Activated T-cell treated with anti-CD3 and anti-CD28 coated beads, Interleukin-2, amount 50 U/mL, for 48 hours (primary cell): ENCODE measurements at places on chromosomes 12 and 14.

DNA sequence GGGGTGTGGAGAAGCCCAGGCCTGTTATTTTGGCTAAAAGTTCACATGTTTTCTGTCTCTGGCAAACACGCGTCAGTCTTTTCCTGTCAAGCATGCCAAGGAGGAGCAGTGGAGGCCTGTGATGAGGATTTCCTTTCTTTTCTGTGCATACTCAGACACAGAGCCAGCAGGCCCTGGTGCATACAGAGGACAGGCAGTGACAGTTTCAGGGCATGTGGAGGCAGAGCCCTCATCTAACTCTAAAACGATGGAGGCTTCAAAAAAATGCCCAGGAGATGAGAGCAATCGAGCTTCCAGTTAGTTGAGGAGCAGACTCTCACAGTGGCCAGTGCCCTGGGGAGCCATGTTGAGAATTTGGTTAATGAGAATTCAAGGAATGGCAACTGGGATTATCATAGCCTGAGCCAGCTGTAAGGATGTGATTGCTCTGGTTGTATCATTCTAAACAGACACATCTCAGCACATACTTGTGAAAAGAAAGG is 66.5 kb downstream of the TRAFD1 start:
- no peak for DNase-seq

DNA sequence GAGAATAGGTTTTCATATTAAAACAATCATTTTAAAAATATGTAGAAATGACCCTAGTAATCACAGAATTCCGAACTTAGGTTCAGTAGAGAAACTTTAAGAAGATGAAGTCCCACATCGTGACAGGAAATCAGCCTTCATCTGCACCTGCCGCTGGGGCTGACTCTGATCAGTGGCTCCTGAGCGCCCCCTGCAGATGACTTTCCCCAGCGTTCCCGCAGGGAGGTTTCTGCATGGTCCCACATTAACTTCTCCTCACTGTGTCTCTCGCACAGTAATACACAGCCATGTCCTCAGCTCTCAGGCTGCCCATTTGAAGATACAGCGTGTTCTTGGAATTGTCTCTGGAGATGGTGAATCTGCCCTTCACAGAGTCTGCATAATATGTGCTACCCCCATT is 1131.1 kb downstream of the TMEM121 start:
- peak; percentile 75 for DNase-seq

DNA sequence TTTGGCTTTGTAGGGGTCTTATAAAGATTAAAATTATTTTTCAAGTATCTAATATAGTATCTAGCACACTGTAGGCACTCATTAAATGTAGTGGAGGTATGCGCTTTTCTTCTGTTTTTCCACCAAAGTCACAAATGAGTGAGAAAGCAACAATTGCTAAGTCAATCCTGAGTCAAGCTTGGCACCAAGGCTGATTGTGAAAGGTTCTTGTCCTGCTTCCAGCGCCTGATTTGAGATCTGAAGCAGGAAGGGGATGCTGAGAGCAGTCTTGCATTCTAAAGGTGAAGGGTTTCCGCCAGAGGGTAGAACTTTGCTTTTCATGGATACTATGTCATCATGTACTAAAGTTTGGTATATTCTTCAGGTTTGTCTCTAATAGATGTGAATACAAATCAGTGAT is 64.9 kb upstream of the DAAM1 start:
- DNase-seq: no peak

DNA sequence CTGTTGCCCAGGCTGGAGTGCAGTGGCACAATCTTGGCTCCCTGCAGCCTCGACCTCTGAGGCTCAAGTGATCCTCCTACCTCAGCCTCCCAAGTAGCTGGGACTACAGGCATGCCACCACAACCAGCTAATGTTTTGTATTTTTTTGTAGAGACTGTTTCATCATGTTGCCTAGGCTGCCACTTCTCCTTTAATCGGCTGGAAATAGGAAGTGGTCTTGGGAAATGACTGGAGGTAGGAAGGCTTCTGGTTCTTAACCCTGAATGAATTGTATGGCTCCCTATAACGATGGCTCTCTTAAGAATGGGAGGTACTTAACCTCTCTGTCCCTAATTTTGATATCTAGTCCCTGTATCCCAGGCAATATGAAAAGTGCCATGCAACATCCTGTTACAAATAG is 113.9 kb upstream of the USP15 start:
- DNase-seq: no peak

DNA sequence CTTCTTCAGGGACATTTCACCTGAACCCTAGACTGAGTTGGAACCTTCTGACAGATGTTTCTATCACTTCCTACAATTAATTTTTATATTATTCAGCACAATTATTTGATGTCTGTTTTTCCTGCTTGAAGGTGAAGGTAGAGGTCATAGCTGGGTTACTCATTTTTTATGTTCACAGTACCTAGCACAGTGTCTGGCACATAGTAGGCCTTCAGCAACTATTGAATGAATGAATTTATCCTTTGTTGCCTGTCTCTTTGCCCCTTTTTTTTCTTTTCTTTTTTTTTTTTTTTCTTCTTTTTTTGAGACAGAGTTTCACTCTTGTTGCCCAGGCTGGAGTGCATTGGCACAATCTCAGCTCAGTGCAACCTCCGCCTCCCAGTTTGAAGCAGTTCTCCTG is 29.5 kb upstream of the FAM177A1 start:
- no peak for DNase-seq

DNA sequence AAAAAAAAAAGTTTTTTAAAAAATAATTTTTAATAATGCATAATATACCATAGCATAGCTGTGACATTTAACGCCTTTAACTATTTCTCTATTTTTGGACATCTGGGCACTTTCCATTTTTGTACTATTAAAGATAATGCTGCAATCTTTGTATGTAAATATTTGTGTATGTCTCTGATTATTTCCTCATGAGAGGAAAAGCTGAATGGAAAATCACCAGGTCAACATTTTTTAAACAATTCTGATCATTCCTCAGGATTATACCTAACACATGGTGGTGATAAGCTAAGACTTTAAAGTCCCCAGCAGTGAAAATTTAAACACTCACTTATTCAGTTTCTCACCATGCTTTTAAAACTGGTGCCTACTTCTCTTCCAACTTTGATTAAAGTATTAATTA is 31.3 kb upstream of the NR1H4 start:
- DNase-seq: no peak

GRCh38 chr12:38886064-38886463 is 19.3 kb downstream of the CPNE8 start:
- DNase-seq: no peak

- no peak for DNase-seq
Measured at GRCh38 chr14:64998455-64998931, 11.8 kb downstream of the FNTB start.

DNA sequence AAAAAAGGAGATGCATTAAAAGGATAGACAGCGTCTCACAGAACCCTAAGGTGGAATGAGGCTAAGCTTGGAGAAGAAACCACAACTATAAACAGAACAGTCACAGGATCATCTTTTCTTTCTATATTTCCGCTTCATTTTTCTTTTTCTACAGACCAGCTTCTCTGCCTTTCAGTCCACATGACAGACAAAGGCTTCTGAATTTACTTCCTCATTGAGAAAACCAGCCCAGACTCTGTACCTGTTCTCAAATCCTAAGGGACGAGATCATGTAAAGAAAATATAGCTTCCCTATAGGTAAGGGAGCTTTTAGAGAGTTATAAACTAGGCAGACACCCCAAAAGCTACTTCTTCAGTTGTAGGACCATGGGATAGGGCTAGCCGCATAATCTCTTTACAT is 17.4 kb downstream of the SGPP1 start:
- no peak for DNase-seq

- DNase-seq: no peak
Measured at GRCh38 chr12:118448341-118448740, 72.0 kb downstream of the SUDS3 start.

GRCh38 chr14:95510804-95511203 is 5.6 kb downstream of the SYNE3 start:
- DNase-seq: no peak

DNA sequence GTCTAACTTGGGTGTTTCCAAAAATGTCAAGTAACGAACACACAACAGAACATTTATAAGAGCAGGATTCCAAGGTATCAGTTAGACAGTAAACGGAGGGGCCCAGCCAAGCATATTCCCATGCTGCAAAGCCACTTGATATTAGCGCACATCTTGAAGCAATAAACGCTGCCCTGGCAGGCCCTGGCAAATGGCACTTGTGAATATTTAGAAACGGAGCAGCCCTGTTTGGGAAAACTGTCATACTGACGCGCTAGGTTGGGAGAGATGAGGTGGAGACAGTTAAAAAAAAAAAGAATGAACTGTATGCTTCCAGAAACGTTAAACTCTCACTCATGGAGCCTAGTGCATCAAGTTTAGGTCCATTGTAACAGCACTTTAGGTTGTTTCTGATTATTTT is 9.3 kb downstream of the DGLUCY start:
- DNase-seq: no peak

GRCh38 chr12:94271351-94271750 is 123.0 kb downstream of the PLXNC1 start:
- DNase-seq: no peak

- DNase-seq: no peak
Measured at GRCh38 chr14:91056361-91056760, 4.1 kb downstream of the RPS6KA5 start.

- peak; percentile 3 for DNase-seq
Measured at GRCh38 chr12:1870086-1870485, 48.4 kb downstream of the CACNA2D4 start.

DNA sequence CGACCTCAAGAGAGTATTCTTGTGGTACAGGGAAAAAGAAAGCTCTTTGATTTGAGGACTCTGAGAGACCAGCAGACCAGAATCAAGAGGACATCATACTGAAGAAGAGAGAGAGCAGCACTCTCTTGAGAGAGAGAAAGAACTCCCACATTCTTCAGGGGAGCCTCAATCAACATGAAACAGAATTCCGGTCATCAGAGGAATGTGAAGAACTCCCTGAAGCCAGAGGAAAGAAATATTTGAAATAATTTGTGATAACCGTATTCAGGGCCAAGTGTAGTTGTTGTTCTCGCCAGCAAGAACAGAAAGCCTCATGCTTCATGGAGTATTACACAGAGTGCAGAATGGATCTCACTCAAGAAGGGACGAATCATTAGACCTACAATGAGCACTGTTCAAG is 363.8 kb upstream of the TMEM132C start:
- DNase-seq: no peak

GRCh38 chr14:101201535-101202151 is 298.1 kb upstream of the RTL1 start:
- no peak for DNase-seq

- no peak for DNase-seq
Measured at GRCh38 chr14:51610771-51611170, 40.9 kb upstream of the FRMD6 start.

DNA sequence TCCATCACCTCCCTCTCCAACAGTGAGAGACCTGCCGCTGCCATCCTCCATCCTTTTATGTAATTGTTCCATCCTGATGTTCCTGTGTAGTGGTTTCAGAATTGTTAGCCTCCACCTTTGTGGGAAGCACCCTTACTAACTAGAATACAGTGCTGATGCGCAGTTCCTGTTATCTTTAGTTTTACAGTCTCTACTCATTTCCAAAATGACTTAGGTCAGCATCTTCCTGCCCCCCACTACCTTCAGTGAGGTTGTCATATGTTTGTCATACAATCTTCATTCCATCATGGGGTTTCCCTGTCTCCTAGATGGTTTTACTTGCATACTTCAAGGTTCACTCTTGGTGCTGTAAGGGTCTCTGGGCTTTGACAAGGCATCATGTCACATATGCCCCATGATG is 69.8 kb downstream of the EML1 start:
- no peak for DNase-seq
